ENCODE measurements at places on chromosomes 5 and 9.

- DNase-seq: no peak
Measured at GRCh38 chr5:67350185-67350584, 153.6 kb upstream of the CD180 start.

DNA sequence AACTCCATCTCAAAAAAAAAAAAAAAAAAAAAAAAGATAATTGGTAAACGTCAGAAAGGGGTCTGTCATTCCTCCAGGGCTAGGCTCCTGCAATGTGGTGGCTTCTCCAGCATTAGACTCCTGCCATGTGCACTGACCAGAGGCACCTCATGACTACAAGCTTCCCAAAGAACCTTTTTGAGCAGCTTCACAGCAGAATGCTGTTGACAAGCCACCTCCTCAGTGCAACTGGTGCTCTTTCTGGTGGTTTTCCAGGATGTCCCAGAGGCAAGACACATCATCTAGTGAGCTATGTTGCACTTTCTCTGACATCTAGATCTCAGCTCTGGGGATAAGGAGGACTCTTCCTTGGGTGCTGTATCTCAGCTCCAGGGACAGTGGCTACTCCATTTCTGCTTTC is 11.6 kb downstream of the RPL37 start:
- no peak for DNase-seq

DNA sequence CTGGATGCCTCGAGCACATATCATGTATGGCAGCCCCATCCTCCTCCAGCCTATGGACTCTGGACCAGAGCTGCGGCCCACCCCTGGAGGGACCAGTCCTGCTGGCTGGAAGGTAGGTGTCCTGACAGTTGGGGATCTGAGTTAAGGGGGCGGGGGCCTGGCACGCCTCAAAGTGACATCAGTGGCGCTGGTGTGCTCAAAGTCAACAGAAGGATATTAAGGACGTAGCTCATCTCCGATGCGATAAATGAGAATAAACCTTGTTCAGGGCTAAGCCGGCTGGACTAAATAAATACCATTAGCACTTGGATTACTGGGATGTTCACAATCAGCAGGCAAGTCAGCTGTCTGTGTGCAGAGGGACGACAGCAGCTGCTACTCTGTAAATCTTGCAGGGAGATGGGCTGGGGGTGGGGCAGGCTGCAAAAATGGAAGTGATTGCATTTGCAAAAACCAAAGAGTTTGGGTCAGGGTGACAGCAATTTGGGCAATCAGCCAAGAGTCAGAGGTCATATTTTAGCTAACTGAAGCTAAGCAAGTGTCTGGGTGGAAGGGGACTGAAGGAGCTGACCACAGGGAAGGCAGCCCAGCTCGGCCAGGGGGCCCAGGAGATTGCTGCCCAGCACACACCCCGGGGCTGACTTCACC is 80.0 kb upstream of the LRRTM2 start:
- no peak for DNase-seq

- DNase-seq: no peak
Measured at GRCh38 chr5:4628645-4629385, 511.3 kb upstream of the ADAMTS16 start.

DNA sequence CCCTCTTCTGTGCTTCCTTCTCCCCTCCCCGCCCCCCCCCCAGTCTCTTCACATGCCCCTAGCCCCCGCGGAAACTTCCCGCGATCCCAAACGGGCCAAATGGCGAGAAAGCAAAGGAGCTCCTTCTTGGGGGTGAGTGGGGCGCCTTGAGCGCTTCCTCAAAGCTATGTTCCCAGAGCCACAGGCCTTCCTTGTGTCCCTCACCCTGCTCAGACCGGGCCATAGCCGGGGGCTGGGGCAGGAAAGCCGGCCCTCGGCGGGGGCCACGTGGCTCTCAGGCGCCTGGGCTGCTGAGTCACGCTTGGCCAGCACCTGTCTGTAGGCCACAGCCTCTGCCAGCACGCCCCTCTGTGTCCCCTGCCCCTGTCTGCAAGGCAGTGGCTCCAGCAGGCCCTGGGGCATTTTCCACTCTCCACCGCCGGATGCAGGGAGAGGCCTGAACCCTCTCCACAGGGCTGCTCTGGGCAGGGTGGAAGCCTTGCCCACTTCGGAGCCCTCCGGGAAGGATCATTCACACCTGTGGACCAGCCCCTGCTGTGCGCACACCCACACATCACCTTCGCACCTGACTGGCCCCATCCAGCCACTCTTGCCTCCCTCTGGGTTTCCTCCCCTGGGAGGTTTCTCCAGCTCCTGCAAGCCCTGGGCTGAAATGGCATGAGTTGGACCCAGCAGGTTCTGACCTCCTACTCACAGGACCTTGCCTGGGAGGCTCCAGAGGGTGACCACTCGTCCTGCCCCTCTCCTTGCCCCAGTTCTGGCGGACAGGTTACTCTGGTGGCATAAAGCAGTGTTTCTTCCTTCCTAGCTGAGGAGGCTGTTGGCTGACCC is 1.2 kb upstream of the SQSTM1 start:
- peak; percentile 60 for DNase-seq

- DNase-seq: no peak
Measured at GRCh38 chr5:174167080-174167910, 121.8 kb downstream of the NSG2 start.

GRCh38 chr5:97576956-97577355 is 393.9 kb upstream of the RIOK2 start:
- no peak for DNase-seq

- peak; percentile 73 for DNase-seq
Measured at GRCh38 chr5:157312492-157312891, 46.6 kb downstream of the CYFIP2 start.

DNA sequence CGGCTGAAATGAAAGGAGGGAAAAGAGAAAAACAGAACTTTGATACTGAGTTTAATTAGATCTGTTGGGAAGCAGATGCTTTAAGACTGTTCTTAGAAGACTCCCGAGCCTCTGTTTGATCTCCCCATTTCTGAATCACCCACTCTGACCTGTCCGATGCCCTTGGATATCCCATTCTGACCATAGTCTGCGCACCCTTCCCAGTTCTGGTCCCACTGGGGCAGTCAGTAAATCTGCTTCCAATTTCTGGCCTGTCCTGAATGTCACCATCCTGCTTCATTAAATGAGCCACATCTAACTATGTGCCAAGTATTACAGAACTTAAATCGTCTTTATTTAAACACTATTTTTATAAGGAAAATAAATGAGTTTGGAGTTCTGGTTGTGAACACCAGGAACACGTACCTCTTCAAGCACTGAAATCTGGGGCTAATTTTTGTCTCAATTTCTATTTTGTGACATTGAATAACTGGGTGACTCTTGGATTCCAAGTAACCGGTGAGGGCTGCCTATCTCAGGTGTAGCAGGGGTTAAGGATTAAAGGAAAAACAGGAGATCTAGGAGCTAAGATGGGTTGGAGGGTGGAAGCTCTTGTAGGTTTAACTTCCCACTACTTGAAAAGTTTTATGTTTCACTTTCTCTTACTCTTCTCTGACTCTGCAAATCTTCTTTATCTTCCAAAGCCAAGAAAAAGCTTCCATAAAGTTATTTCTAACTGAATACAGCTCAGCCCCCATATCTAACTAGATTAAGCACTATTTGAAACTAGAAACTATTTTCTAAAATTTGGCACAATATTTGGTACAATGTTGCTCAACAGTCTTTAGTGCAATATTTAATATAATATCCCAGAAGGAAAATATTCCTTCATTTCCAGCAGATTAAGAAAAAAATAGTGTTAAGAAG is 40.1 kb downstream of the ALDH1A1 start:
- no peak for DNase-seq

DNA sequence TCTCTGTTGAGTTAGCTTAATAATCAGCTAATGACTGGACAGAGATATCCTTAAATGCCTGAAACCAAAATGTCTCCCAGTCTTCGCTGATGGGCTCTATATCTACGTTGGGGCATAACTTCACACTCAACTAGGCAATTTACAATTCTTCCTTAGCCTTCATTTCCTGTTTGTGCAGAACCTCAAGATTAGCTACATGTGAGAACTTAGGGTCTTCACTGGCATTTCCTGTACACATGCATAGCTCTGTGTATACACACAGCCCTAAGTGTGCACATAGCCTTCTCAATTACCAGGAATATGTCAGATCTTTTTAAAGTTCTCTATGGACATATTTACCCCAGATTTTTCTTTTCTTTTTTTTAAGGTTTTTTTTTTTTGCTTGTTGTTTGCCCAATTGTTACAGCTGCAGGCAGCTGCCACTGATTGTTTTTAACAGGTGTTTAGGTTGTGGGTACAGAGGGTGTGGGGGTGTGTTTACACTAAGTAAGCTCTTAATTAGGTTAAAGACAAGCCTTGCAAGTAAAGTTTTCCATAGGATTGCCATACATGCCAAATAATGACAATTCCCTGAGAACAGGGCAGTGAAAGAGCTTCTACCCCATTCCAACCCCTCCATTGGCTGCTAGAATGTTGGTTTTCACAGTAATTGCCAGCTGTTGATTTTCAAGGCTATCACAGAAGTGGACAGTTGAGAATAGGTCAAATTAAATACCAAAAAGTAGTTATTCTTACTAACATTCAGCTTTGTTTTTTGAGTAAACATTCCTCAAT is 441.0 kb downstream of the TLE4 start:
- DNase-seq: no peak

DNA sequence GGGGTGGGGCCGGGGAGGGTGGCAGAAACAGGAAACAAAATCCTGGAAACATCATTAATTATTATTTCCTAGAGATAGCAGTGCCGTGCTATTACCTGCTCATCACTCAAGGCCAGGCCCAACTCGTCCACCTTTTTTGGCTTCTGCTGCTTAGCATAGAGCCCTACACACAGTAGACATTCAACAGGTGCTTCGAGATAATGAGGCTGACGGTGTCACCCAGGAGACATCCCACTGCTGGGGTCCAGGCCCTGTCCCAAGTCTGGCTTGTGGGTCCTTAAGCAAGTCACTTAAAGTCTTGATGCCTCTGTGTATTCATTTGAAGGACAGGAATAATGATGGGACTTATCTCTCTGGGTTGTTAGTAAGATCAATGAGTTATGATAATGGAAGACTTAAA is 506.6 kb downstream of the BNC2 start:
- DNase-seq: no peak

DNA sequence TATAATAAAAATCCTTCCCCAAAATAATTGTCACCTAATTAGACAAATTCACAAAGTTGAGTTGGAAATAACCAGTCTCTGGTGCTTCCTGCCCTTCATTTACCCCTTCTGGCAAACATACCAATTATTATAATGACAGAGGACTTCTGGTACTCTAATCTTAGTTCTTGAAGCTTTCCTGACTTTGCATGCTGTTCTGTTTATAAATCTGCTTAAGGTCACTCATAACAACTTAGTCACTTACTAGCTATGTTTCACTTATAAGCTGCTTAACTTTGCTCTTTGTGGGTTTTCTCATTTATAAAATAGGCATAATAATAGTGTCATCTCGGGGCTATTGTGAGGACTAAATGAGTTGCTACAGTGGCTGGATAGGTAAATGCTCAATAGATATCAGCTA is 446.5 kb downstream of the EFNA5 start:
- no peak for DNase-seq

DNA sequence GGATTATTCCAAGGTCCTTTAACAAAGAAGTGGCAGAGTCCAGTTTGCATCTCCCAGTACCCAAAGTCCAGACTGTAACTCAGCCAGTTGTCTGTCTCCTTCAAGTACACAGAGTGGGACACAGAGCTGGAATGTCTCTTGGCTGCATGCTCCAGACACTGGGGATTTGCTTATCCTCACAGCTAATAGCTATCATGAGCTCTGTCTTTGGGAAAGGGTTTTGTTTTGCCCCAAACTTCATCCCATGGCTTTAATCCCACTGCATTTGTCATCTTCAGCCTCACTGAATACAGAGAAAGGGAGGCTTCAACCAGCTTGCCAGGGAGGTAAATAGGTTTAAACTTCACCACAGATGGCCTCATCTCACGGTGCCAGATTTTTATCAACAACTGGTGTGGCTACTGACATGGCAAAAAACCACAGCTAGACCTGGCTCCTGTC is 412.2 kb upstream of the SLC24A2 start:
- DNase-seq: no peak

DNA sequence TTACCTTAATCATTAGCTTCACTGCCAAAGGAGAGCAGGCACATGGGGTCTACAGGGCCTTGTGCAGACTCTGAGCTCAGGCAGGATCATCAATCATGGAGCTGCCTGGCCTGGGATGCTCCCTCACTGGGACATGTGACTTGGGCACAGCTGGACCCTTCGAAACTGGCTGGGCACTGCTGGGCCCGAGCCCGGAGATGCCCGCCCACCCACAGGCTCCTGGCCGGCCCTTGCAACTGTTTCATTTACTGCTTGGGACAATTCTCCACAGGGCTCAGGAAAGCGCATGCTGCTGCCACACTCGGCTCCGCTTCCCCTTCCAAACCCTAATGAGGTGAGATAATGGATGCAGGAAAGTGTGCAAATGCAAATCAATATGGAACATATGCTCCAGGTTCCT is 387.5 kb downstream of the TRIM36 start:
- no peak for DNase-seq

DNA sequence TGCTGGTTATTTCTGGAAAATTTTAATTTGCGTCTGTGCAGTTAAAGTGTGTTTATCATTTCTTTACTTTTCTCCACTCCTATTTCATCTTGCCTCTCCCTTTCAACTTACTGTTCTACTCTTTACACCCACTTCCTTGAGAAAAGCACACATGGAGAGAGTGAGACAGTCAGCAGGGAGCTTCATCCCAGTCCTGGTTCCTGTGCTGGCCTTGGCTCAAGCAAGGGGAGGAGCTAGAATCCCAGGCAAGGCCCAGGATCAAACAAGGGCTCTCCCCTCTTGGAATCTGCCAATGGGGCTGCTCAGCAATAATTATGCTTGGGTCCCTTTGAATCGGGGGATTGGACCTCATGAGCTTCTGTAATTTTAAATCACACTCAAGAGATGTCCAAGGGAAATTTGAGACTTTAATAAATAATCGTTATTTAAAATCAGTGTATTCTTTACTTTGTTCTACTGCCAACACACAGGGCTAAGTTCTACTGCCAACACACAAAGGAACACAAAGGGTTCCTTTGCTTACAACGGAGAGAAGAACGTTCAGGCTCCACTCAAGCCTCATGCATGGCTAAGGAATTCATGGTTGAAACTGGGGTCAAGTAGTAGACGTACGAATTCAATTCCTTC is 439.3 kb upstream of the DAB2 start:
- no peak for DNase-seq

DNA sequence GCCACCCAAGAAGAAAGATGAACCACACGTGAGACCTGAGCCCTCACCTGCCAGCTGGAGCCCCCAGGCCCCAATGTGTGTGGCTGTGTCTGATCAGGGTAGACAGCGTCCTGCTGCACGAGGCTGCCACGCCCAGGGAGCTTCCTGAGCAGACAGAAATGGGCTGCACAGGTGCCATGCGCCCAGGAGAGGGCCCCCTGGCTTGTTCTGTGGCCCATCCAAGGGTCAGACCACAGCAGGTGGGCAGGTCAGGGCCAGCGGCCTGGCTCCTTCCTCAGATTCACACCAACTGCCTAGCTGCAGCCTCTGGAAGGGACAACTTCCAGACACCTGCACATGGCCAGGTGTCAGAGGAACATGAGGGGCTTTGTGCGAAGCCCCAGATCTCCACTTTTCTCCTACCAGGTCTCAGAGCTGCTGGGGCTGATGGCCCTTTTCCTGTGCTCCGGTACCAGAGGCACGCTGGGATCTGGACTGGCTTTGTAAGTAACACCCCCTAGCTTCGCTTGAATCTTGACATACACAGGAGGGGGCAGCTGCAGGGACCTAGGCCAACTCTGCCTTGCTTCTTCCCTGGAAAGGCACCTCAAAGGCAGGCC is 10.8 kb downstream of the SARDH start:
- DNase-seq: peak; percentile 18

GRCh38 chr5:994821-995220 is 13.8 kb upstream of the NKD2 start:
- no peak for DNase-seq

GRCh38 chr9:6197330-6197729 is 18.3 kb upstream of the IL33 start:
- no peak for DNase-seq
